ENCODE measurements at places on chromosomes 5 and 9.

GRCh38 chr5:119318256-119318894 is 37.4 kb upstream of the TNFAIP8 start:
- DNase-seq: no peak

- no peak for DNase-seq
Observed at GRCh38 chr9:122546196-122546595, 6.7 kb upstream of the OR1N2 start.

DNA sequence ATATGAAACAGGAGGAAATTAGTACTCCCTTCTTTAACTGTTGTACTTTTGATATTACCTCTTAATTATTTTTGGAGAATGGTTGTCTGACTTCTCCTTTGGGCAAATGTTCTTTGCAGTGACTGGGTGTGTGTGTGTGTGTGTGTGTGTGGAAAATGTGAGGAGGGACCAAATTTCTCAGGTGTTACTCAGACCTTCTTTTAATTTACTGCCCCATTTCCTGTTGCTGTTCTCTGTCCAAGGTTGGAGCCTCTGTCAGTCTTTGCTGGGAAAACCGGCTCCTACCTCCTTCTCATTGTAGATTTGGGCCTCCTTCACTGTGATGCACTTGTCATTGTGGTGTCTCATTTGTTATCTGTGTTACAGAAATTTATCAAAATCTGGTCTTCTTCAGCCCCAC is 68.4 kb downstream of the PBX3 start:
- no peak for DNase-seq

GRCh38 chr9:133715866-133716563 is 22.1 kb downstream of the SARDH start:
- no peak for DNase-seq

- DNase-seq: no peak
Observed at GRCh38 chr5:40484495-40484894, 195.2 kb upstream of the PTGER4 start.
